ENCODE measurements at places on chromosomes 7 and 10. TPM values are rescaled to one million over a fixed set of nuclear protein-coding genes. Genes with fewer than 3 reads are reported as not detected.

Gene CALML5
- total RNA-seq, result not detected

DNA sequence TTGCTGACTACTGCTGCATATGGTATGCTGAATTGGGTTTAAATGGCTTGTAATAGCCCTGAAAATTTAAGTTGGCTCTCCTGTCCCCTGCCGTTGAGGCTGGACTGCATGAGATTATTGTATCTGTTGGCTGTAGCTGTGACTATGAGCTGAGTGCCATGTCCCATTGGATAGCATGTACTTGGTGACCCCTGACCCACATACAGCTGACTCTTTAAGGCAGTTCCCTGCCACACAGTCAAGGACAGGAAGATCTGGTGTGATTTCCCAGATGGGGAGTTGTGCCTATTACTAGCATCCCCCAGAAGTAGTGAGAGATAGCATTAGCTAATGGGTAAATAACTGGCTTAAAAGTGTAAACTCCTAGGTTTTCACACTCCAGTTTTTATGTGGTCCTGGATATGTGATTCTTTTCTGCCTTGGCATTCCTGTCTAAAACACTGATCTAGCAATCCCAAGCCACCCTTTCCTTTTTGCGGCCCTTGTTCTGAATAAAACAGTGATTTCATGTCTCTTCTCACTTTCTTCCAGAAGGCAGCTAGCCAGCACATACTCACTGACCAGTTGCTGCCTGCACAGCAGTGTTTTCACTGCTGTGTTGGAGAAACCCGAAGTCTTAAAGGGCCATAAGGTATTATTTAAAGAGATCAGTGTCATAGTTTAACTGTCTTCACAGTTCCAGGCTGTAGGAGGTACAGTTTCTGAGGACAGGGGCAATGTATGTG lies 35.9 kb downstream of the LRRC4 start:
- no peak for DNase-seq

Gene CLCN1
- total RNA-seq, result not detected

DNA sequence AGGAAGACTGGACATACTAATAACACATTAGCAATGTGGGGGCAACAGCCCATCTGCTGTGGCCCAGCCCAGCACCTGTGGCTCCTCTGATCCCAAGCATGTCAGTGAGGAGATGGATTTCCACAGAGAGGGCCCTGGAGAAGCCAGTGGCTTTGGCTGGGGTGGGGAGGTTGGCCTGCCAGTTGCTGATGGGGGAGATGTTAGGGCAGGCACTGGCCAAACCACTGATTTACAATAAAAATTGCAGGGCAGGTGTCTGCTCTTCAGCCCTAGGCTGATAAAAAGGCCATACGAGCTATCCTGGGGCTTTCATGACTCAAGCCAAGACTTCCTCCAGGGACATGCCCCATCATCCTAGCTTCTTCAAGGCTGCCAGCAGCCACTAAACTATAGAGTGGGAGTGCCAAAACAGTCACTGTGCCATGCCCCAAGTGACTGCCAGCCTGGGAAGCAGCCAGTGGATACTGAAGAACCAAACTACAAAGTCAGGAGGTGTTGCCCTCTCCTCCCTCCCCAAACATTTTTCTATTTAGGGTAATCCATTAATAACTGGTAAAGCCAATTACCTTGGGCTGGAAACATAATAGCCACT lies 37.8 kb downstream of the DPCD start:
- DNase-seq, result no peak

GRCh38 chr10:118966076-118966849 lies 63.3 kb upstream of the NANOS1 start:
- peak; percentile 62 for DNase-seq

- DNase-seq, result no peak
Measured at GRCh38 chr7:2894118-2894940, 50.2 kb upstream of the GNA12 start.

DNA sequence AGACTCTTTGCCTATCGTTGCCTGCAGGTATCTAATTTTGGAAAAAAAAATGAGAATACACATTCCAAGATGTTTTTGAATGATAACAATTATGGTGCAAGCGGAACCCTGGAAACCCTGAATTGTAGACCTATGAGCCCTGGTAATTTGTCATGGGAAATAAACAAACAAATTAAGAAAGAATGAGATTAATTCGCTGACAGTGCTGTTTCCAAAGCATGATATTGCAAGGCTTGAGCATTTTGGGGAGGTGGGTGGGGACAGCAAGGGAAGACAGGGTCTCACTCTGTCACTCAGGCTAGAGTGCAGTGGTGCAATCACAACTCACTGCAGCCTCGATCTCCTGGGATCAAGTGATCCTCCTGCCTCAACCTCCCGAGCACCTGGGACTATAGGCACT lies 900.3 kb downstream of the IPMK start:
- no peak for DNase-seq

- no peak for DNase-seq
Measured at GRCh38 chr10:77613476-77614130, 24.0 kb downstream of the KCNMA1 start.

Gene RPEL1
- total RNA-seq, result not detected

DNA sequence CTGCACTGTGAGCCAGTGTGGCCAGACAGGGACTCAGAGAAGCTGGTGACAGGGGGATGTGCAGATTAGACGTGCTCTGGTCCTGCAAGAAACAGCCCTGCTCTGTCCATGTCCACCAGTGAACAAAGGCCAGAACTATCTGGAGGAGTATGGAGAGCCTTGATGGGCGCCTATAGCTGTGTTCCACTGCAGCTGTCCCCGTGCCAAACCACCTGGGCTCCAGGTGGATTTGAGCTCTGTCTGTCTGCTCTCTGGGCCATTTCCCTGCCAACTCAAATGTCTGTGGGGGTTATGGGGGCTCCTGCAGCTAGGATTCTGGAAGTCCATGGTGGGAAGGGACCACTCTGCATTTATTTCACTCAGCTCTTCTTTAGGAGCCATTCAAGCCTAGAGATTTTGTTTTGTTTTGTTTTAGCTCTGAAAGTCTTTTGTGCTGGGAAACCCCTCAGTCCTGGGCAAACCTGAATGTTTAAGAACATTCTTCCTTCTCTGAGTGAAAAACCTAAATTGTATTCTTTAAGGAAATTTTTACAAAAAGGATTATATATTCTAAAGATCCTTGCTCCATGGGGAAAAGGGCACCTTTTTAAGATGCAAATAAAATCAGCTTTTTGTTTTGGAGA lies 1039.5 kb upstream of the SORCS1 start:
- DNase-seq, result no peak

DNA sequence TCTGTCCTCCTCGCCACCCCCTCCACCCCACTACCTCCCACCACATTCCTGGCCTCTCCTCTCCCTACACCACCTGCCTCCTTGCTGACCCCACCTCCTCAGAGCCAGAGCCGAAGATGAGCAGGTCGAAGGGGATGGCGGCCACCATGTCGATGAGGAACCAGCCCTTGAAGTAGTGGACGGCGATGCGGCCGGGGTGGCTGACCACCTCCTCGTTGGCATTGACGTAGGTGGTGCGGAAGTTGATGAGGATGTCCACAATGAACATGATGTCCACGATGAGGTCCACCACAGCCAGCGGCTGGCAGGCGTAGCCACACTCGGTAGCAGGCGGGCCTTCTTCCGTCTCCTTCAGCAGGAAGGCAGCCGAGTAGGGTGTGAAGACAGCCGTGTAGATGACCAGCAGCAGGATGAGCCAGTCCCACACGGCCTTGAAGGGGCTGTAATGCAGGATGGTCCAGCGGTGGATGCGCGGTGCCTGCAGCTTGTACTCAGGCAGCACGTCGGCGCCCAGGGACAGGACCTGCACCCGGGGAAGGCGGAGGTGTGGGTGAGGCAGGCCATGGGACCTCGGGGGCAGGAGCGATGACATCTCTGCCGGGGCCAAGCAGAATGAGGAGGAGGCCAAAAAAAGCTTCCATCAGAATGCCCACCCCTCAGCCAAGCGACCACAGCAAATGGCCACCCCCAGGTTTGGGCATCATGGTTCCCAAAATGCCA lies 25.6 kb downstream of the KCNH2 start:
- peak; percentile 76 for DNase-seq

DNA sequence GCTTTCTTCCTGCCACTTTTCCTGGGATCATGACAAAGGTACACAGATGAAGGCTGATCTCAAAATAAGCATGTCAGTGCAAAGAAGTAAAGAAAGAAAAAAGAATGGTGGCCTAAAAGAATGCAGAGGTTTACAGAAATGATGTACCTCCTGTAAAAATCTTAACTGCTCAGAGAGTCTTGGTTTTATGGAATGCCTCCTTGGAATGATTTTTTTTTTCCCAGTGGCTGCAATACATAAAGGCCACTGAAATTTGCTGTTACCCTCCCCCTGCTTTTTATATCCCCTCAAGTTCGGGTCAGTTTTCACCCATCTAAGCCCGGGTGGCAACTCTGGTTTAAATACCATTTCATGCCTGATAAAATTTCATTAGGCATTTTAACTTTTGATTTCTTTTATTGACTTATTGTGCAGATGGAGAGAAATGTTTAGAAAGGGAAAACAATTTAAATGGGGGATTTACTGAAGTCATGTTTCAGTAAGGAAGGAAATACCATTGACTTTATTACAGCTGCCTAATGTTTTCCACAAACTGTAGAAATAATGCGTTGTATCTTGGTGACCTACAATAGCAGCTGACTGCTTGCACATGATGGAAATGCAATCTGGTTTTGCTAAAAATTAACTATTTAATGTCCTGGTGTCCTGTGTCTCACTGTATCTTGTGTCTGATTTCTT lies 102.5 kb downstream of the SAMD9 start:
- no peak for DNase-seq

DNA sequence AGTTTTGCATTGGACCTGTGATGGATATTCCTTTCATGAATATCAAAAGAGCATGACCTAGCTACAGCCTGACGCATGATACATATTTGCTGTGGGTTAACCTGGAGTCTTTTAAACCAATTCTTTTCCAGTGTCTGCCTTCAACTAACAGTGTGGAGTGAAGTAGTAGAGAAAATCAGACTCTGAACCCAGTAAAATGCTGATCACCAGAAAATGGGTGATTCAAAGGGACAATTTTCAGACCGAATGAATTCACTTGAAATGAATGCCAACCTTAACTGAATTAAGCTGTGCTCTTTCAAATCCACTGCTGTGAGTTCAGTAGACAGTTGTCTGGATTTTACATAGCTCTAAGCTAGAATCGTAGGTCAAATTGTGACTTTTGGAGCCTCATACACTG lies 123.0 kb downstream of the CDK14 start:
- no peak for DNase-seq

Gene TWIST1
- 5.0 TPM for total RNA-seq

GRCh38 chr7:155408651-155409586 lies 49.0 kb upstream of the EN2 start:
- DNase-seq, result no peak

Gene OR6B1
- total RNA-seq, result not detected

Gene PRTFDC1
- 14.4 TPM for total RNA-seq

Gene TRIM56
- total RNA-seq, result 38.2 TPM

DNA sequence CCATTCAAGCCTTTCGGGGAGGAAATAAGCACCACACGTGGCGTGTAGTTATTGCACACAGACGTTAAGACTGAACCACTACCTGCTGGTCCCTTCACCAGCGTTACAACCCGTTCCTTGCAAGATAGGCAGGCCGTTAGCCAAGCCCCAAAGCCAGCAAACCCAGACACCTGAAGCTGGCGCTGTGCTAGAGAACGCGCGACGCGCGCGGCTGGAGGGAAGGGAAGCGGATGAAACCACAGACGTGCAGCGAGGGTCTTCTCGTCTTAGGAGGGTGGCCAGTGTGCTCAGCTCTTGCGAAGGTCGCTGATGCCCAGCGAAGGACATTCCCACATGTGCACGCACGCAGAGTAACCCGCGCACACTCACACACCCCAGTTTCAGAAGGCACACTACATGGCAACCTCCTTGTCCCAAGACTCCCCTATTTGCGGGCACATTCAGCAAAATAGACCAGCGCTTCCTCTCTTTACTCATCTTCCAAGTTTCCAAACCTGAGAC lies 980 bp downstream of the TMEM26 start:
- no peak for DNase-seq

DNA sequence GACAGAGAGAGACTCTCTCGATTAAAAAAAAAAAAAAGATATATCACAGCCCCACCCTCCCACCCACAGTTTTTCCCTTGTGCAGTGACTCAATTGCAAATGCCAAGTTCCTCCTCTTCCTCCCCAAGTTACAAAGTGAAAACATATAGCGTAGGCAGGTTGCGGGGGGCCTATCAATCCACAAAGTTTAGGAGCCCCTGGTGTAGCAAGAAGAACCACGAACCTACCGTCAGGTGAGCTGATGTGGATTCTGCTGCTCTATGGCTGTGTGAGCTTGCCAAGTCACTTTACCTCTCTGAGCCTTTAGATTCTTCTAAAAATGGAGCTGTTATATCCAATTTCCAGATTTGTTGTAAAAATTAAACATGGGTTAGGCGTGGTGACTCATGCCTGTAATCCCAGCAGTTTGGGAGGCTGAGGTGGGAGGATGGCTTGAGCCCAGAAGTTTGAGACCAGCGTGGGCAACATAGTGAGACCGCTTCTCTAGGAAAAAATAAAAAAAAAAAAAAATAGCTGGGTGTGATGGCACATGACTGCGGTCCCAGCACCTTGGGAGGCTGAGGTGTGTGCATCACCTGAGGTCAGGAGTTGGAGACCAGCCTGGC lies 8.2 kb upstream of the RHBDD2 start:
- no peak for DNase-seq

Gene SYT15
- total RNA-seq, result 5.9 TPM

DNA sequence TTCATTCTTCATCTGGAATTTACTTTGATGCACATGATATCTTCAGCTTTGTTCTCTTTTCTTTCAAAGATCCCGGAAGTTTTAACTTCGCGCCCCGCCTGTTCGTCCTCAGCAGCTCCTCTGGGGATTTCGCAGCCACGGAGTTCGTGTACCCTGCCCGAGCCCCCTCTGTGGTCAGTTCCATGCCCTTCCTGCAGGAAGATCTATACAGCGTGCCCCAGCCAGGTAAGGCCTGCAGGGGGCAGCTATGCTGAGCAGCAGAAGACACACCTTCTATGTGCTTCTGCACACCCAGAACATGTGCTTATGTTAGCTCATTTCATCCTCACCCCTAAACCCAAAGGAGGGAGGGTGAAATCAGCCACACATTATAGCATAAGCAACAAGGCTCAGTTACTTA lies 79.7 kb upstream of the LYZL2 start:
- DNase-seq, result no peak

DNA sequence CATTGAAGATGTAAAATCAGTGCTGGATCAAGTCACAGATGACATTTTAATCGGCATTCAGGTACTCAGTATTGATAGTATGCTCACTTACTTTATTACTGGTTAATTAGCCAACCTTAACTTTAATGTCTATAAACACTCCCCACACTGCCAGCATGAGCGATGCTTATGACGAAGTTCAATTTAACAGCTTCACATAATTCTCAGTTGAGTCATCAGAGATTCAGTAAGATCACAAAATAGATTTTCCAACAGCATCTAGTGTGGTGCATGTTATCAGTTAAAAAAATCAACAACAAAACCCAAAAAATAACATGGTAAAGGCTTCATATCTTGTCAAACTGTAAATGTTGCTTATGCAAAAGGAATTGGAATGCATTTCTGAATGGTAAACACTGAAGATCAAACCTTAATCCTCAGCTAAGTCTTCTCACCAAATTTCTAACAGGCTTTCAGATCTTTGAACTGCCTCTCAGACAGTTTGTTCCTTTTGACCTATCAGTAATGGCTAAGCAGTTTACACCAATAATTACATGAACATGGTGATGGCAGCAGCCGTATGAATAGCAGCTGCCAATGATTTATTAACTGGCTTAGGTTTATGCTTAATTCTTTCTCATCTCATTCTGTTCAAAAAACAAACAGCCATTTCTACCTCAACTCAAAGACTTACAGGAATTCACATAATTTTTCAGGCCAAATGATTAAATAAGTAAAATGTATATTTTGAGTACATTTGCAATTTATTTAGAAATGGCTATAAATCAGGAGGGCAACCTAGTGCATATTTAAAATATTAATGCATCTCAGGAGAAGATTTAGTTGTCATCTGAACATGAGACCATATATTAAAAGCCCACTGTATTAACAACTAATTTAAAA lies 98.5 kb downstream of the CABCOCO1 start:
- DNase-seq, result no peak

Gene SUN3
- total RNA-seq, result not detected

All from posterior vena cava (tissue), 2 donors.